Hindlimb muscle (tissue), 1 donor: ENCODE measurements at places on chromosomes 4 and X. TPM values are rescaled to one million over a fixed set of nuclear protein-coding genes. Genes with fewer than 3 reads are reported as not detected.

Gene HSFX3
- polyA plus RNA-seq = 0.77 TPM

Gene SYAP1
- polyA plus RNA-seq = 15.9 TPM

Gene FUNDC1
- polyA plus RNA-seq = 11.0 TPM

Gene GPR173
- 8.8 TPM for polyA plus RNA-seq

Gene LNX1
- polyA plus RNA-seq = 4.0 TPM

Gene GLRB
- 6.5 TPM for polyA plus RNA-seq

Gene CXCL11
- polyA plus RNA-seq = not detected

Gene CFP
- 1.2 TPM for polyA plus RNA-seq

Gene RAB41
- polyA plus RNA-seq = 0.36 TPM

Gene SLIT2
- polyA plus RNA-seq = 9.6 TPM

Gene SPARCL1
- polyA plus RNA-seq = 183 TPM

Gene TNIP3
- 0.15 TPM for polyA plus RNA-seq

Gene RAB9B
- polyA plus RNA-seq = 22.6 TPM

Gene ADGRG4
- not detected for polyA plus RNA-seq

Gene SMIM9
- polyA plus RNA-seq = not detected

Gene HPGDS
- 5.8 TPM for polyA plus RNA-seq

Gene RIBC1
- polyA plus RNA-seq = 1.1 TPM

Gene IL3RA
- polyA plus RNA-seq = 19.4 TPM

Gene MGARP
- 0.70 TPM for polyA plus RNA-seq

Gene CLRN2
- polyA plus RNA-seq = not detected

Gene ADH1B
- 10.2 TPM for polyA plus RNA-seq

Gene DCAF12L1
- polyA plus RNA-seq = 1.3 TPM

Gene NFXL1
- polyA plus RNA-seq = 8.4 TPM

Gene ZC4H2
- 14.8 TPM for polyA plus RNA-seq

Gene PITX2
- polyA plus RNA-seq = 32.6 TPM

Gene GSX2
- not detected for polyA plus RNA-seq

Gene PHKA1
- polyA plus RNA-seq = 3.2 TPM

Gene OPRPN
- polyA plus RNA-seq = not detected

Gene OPN1MW
- not detected for polyA plus RNA-seq
